Stimulated activated CD4-positive, alpha-beta T cell treated with anti-CD3 and anti-CD28 coated beads, TNF-alpha, amount 100 ng/mL, for 4 hours (primary cell): ENCODE measurements at places on chromosomes 3 and 15.
A peak's percentile ranks its signal among the peaks of the same experiment; 100 is the strongest.

DNA sequence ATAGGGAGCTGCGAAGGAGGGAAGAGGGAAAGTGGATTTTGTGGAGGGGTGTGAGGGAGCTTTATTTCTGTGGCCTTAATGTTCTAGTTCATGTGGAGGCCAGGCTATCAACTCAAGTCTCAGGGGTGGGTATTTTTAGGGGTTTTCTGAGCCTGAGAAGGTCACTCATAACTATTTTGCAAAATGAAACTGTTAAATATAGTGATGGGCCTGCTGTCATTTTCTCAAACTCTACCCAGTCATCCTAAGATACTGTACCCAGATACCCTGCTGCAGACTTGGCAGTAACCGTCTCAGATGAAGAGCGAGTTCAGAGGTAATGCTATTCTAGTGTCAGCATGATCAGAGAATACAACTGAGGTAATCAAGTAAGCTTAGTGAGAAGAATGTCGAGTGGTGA lies 545.0 kb upstream of the TBL1XR1 start:
- DNase-seq, result no peak

GRCh38 chr3:70857916-70858315 lies 545.5 kb upstream of the MDFIC2 start:
- DNase-seq, result no peak

- DNase-seq, result no peak
These were observed 102.8 kb downstream of the SOX14 start for GRCh38 chr3:137866933-137867332.

- no peak for DNase-seq
These were observed 39.4 kb upstream of the TRIM71 start for GRCh38 chr3:32778389-32778788.

DNA sequence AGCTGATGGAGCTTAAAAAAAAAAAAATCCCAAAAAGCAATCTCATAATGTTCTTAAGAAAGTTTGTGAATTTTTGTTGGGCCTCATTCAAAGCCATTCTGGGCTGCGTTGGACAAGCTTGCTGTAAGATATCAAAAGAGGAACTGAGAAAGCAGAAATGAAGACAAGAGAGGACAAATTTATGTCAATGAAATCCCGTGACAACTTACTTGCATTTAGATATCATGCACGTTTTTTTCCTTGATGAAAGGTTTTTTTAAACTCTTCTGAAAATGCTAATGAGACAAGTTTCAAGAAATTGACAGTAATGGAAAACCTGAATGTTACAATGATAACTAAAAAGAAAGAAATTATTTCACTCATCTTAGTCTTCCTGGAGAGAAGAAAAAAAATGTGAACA lies 662.9 kb downstream of the SQOR start:
- DNase-seq, result no peak

DNA sequence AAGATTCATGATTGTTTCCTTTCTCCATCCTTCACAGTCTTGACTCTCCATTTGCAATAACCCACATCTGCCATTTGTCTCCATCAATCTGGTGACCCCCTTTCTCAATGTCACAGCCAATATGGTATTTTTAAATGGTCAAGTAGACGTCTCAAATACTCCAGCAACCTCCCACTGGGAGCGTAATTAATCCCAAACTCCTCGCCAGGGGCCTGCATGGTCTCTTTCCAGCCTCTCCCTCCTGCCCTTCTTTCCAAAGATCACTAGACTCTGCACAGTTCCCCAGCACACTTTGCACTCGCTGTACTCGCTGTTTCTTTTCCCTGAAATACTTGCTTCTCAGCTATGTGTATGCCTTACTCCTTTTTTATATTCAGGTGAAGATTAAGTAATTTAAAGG lies 115.3 kb downstream of the PLCH1 start:
- no peak for DNase-seq

GRCh38 chr15:70762469-70763119 lies 764 bp downstream of the UACA start:
- peak; percentile 2 for DNase-seq

- no peak for DNase-seq
These were observed 30.7 kb upstream of the TNIK start for GRCh38 chr3:171490901-171491300.

GRCh38 chr3:159711560-159712333 lies 276.9 kb upstream of the IL12A start:
- DNase-seq, result no peak

- no peak for DNase-seq
These were observed 69.7 kb downstream of the ADCY5 start for GRCh38 chr3:123379041-123379830.

- DNase-seq, result no peak
These were observed 9.4 kb downstream of the SPTBN5 start for GRCh38 chr15:41884458-41884857.

DNA sequence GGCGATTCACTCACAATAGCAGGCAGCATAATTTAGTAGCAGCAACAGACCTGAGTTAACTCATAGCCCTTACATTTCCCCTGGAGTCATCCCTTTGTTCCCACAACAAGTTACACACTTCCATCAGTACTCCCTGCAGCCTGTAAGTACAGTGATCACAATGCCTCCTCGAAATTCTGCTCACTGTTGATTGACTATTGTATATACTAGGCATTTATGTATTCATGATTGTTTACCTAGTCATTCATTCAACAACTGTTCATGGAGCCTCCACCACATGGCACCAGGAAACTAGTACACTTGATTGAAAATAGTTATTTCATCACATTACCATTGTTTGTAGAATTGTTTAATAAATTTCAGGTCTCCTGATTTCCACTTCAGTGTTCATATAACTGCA lies 71.4 kb upstream of the P3H2 start:
- no peak for DNase-seq

GRCh38 chr15:76787273-76787672 lies 117.9 kb downstream of the SCAPER start:
- no peak for DNase-seq

DNA sequence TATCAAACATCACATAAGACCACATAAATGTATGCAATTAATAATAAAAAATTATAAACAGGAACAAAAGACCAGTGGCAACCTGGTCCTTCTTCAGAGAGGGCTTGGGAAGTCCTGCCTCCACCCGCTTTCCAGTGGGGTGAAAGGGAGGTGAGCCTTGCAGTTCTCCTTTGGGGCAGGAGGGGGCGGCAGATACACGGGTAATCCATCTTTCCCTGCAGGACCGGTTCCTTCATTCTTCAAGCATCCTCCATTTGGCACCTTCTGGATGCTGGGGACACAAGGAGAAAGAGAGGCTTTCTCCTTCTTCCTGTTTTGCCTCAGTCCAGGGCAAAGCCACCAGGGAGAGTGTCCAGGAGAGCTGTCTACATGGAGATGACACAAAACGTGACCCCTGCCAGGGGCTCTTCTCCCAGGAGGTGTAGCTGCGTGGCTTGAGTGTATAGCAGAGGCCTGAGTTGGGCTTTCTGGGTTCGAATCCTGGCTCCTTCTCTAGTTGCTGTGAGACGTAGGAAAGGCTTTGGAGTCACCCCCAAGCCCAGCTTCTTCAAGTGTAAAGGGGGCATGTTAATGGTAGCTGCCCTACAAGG lies 23.2 kb downstream of the RPLP1 start:
- DNase-seq, result peak; percentile 53

DNA sequence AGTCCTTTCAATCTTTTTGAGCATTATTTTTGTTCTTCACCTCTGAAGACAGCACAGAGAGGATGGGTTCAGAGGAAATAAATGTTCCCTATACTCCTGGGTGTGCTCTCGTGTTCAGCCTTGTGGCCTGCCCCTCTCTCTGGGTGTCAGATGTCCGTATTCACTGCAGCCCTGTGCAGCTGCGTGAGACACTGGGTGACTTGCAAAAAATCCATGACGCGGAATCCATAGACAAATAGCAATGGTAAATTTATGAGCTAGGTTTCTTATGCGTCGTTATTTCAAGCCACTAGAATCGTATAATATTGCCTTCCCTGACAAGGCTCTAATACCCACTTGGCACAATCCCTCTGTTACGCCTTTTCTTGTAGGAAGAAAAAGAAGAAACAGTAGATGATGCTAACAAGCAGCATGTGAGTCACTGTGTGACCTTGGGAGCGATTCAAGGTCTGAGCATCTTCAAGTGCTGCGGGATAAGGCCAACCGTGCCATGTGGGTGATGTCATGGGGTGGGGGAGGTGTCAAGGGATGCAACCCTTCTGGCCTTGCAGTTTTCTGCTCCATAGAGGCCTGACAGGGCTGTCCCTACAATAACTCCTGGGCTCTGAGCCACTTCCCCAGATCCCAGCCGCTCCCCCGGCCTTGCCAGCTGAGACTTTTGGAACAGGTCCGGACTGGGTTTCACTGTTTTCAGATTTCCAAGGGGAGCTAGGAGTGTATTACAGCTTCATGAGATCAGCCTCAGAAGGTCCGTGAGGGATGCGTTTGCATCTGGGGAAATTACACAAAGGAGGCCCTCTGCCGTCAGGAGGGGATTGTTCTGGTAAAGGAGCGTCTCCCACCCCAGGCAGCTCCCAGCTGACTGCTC lies 47.6 kb upstream of the POMGNT2 start:
- DNase-seq, result no peak

GRCh38 chr15:67065531-67066005 lies at the start of gene SMAD3:
Gene SMAD3 (plus strand): TSS chr15:67065602. CDS start chr15:67066155, 553 bp downstream.
- peak; percentile 60 for DNase-seq

DNA sequence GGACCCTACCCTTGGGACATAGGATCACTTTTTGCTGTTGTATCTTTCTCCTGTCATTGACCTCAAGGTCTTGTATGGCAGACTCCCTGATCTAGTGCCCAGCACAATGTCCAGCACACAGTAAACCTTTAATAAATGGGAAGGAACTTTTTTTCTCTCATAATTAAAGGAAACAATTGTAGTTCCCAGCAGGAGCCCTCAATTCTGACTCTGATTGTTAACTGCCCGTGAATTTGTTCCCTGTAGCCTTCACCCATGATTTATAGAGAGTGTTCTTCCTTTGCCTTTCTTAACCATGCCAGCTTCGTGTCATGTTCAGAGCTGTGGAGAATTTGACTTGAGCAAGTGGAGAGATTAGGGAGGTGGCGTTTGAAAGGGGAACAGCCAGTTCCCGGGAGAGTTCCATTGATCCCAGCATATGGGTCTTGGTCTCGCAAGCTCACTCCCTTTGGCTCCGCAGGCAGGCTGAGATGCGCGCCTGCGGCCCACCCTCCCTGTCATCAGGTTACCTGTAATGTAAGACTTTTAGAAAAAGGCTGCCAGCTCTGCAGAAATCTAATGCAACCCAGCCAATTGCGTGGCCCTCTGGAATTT lies 182.6 kb downstream of the TP63 start:
- DNase-seq, result no peak

DNA sequence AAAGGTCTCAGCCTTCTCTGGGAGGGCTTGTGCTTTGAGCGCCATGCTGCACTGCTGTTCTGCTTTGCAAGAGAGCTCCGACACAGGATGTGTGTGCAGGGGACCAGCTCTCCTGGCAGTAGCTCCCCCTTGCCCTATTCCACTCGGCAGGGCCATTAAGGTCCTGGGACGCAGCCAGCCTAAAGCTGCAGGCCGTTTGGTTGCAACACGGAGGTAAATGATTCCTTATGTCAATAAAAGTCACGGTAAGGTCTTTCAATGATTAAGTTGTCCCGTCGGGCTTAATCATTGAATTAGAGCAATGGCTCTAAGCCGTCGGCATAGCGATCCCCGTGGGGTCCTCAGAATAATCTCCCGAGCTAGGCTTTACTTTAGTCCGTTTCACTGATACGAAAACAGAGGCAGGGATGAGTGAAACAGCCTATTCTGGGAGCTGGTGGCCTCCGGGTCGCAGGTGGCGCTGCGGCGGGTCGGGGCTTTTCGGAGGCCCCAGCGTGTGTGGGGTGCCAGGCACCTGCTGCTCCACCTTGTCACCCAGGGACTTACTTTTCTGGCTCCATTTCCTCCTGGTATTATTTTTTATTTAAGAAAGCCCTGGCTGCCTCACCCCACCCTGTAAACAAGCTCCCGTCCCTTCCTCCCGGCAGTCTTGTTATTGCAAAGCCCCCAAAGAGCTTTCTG lies 525.2 kb downstream of the OCA2 start:
- no peak for DNase-seq

- DNase-seq, result no peak
These were observed 13.3 kb upstream of the OR5K1 start for GRCh38 chr3:98449606-98450193.

- no peak for DNase-seq
These were observed 632 bp downstream of the CTSH start for GRCh38 chr15:78944202-78944625.

- no peak for DNase-seq
These were observed 17.8 kb downstream of the SUMF1 start for GRCh38 chr3:4449043-4449805.

- no peak for DNase-seq
These were observed 22.0 kb downstream of the RAB27A start for GRCh38 chr15:55267401-55268175.

GRCh38 chr15:34018021-34018645 lies 20.9 kb downstream of the AVEN start:
- no peak for DNase-seq

DNA sequence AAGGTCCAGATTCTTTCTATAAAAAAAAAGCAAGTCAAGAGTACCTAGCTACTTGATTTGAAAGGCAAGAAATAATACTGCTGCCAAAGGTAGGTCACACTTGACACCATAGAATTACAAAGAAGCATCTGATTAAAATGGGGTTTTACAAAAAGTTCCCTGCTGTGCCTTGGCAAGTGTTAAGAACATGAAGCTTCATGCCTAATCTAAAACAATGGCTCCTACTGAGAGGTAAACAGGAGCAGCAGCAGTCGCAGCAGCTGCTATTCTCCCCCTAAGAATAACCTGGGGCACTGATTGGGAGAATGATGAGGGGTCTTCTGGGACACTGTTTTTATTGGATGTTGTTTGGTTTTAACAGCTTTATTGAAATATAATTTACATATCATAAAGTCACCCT lies 14.1 kb downstream of the UBP1 start:
- no peak for DNase-seq

DNA sequence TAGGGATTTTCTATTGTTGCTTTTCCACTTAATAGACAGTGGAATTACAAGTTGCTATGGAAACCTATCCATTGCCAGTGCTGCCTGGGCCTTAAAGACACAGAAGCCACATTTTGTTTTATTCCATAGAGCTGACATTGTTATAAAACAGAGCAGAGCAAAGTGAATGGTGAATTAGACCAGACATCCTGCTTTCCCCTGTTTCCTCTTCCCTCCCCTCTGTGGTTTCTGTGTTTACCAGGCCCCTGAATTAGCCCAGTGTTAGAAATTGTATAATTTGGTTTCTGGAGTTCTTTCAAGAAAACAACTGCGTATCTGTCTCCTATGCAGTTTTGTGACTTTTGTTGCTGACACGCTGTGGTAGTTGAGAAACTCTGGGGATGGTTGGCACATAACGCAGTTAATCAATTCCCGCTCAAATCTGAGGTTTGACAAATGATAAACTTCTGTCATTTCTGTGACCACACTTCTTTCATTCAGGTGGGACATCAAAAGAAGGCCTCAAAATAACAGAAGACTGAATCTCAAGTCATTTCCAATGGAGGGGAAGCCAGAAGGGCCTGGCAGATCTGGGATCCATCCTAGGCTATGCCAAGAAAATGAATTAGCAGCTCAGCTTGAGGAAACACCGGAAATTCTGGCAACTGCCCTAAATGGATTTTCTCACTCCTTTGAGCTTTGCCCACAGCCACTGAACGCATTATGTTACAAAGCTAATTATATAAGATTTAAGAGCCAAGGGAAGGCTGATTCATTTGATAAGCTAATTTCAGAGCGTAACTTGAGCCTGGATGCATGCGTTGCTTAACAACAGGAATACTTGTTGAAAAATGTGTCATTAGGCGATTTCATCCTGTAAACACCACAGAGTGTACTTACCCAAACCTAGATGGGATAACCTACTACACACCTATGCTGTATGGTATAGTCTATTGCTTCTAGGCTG lies 46.9 kb downstream of the NR1D2 start:
- DNase-seq, result no peak

- no peak for DNase-seq
These were observed 4.3 kb downstream of the CSRNP1 start for GRCh38 chr3:39149059-39149455.

- DNase-seq, result no peak
These were observed 69.0 kb downstream of the TIGIT start for GRCh38 chr3:114362815-114363214.
